Germinal center (tissue), 1 donor: ENCODE measurements at places on chromosomes 3 and 15.

DNA sequence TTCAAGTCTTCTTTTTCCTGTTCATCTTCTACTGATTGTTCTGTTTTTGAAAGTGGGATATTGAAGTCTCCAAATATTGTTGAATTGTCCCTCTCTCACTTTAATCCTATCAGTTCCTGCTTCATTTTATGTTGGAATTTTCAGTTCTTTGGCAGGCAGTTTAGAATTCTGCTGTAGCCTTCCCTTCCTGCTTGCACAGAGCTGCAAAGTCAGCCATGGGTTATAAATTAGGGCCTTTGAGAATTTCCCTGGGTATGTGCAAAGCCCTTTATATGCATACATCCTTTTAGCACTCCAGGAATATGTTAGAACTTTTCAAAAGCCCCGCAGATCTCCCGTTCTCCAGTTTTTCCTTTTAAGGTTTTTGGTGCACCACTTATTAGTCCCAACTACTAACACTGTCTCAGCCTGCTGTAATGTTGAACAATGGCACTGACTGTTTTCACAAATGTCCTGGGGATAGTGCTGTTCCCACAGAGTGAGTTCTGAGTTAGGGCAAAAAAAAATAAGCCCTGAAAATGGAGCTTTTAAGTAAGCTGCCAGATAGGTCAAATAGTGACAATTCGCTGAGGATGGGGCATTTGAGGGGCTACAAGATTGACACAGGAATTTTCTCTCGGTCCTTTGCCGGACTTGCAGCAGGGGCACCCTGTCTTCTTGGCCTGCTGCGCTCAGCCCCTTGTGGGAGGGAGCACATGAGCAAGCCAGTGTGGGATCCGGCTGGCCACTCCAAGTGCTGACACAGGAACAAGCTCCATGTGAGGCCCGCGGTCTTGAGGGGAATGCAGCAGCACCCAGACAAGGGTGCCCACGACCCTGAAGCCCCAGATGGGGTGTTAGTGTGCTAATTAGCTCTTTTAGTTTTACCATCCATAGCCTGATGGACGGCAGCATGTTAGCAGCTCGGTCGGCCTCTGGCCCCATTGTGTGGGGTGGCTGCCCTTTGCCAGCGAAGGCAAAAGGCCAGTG is 96.0 kb downstream of the VPS8 start:
- DNase-seq: no peak

- DNase-seq: peak; percentile 77
Observed at GRCh38 chr15:41967506-41968206, 4.7 kb downstream of the EHD4 start.

GRCh38 chr3:30984855-30985749 is 90.6 kb upstream of the GADL1 start:
- DNase-seq: no peak

- no peak for DNase-seq
Observed at GRCh38 chr3:30302027-30302426, 304.4 kb upstream of the TGFBR2 start.

GRCh38 chr15:38945551-38946298 is 381.1 kb upstream of the RASGRP1 start:
- DNase-seq: no peak
